ENCODE measurements at places on chromosomes 1 and 21.

GRCh38 chr1:198793714-198794113 lies 154.9 kb downstream of the PTPRC start:
- DNase-seq = no peak

- no peak for DNase-seq
These were observed 163.2 kb downstream of the CAMTA1 start for GRCh38 chr1:6948416-6948815.

GRCh38 chr1:54105736-54106269 lies 47.0 kb downstream of the CDCP2 start:
- no peak for DNase-seq

DNA sequence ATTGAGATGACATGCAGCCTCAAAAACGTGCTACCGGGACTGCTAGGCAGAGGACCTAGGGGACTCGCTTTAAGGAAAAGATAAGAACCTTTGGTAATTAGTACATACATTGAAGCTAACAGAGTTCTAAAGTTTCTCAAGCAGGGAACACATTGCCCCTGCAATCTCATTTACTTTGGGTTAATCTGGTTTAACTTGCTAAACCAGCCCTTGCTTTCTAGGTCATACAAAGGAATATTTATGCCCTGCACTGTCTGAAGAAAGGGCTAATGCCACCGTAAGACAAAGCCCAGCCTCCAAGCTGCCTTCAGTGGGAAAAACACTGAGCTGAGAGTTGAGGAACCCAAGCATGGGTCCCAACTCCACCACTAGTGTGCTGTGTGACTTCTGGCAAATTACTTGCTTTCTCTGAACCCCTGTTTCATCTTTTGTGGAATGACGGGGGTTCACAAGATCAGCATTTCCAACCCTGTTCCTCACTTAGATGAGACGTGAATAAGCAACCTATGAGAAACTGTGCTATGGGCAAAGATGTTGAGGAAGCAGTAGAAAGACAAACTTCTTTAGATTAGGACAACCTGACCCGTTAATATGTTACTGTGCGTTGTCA lies 66.3 kb downstream of the VWA5B1 start:
- no peak for DNase-seq

GRCh38 chr1:21268281-21269239 lies 21.7 kb downstream of the ECE1 start:
- DNase-seq = no peak

- DNase-seq = no peak
These were observed 12.5 kb upstream of the EFHD2 start for GRCh38 chr1:15397236-15397635.

- DNase-seq = no peak
These were observed 185.5 kb downstream of the ZNF281 start for GRCh38 chr1:200224315-200224714.

- DNase-seq = no peak
These were observed 25.4 kb upstream of the SMIM12 start for GRCh38 chr1:34884961-34885360.

DNA sequence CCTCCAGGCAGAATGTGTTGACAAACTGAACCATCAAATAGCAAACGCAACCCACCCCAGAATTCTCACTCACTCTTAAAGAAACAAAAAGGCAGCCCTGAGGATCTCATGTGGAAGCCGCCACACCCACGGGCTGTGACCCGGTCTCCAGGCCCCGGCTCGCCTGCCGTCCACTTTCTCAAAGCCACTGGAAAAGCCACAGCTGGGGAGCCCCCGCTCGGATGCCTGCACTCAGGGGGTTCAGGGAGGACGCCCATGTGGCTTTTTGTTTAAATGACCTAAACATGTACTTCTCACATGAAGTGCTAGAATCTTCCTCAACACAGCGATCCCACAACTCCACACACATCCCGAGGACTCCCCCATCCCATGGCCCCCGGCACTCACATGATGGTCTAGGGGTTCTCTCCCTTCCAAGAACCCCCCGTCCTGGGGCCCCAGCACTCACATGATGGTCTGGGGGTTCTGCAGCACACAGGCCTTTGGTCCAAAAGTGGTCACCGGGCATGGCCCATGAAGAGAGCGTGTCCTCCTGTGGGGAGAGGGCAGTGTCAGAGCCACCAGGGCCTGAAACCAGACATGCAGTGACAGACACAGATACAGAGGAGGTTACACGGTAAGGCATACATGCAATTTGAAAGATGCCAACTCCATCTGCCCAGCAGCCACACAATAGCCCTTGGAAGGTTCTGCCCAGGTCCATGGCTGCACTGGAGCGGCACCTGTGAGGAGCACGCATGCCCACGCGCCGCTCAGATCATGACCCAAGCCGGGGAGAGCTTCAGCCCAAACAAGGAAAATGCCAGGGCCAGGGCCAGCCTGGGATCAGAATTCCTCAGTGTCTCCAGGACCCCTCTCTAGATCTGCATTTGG lies 16.5 kb downstream of the NADK start:
- DNase-seq = no peak

DNA sequence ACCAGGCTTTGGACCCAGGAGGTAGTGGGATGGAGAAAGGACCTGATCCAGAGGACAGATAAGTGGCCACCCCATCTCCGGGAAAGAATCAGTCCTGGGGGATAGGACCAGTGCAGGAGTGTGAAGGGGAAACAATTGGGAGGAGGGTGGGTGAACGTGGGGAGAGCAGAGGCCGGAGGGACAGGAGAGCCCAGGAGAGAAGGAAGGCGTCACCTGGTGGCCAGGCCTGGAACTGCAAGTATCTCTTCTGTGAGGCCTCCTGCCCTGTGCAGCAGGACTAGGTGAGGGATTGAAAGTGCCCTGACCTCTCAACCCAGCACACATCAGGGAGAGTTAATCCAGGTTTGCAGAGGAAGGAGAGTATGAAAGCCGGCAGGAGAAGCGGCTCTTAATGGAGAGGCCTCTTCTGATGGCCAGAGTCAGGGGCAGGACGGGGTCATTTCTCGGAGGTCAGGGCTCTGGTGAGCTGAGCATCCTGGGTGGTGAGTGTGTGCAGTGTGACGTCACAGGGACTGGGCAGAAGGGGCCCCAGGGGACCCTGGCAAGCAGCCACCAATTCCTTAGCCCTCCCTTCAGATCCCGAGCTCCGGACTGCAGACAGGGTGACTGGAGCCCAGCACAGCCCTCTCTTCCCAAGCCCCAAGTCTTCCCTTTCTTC lies 9.2 kb upstream of the LAD1 start:
- DNase-seq = peak; percentile 66

DNA sequence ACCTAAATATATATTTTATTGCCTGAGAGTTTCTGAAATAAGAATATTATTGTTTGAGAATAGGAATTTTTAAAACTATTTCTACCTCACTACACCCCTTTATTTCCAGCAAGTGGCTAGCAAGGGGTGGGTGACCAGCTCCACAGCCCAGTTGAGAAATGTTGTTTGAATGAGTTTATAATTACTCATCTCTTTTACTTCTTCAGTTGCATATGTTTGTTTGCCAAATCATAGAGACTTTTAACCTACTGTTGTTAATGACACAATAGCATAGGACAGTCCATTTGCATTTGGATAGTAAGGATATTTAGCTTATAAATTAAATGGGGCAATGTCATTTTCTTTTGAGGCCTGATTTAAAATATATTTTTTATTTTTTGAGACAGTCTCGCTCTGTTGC lies 127.8 kb downstream of the NRDC start:
- DNase-seq = no peak

- DNase-seq = no peak
These were observed 4.2 kb downstream of the RD3 start for GRCh38 chr1:211487672-211488208.

DNA sequence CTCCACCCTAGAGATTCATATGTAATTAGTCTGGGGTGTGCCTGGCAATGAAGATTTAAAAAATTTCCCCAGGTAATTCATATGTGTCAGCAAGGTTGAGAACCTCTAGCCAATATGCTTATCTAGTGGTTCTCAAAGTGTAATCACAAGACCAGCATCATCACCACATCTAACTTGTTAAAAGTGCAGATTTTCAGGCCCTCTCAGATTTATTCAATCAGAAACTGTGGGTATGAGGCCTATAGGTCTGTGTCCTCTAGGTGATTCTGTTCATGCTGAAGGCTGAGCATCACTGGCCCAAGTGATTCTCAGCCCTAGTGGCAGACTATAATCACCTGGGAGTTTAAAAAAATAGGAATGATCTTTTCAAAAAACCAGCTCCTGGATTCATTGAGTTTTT lies 75.9 kb downstream of the SWT1 start:
- DNase-seq = no peak

- no peak for DNase-seq
These were observed 47.8 kb downstream of the PRRX1 start for GRCh38 chr1:170711682-170712081.

GRCh38 chr1:58412071-58412580 lies 134.4 kb downstream of the OMA1 start:
- no peak for DNase-seq

GRCh38 chr1:214416858-214417257 lies 134.5 kb downstream of the PTPN14 start:
- DNase-seq = no peak

GRCh38 chr1:106554294-106554693 lies 502.2 kb upstream of the PRMT6 start:
- no peak for DNase-seq

DNA sequence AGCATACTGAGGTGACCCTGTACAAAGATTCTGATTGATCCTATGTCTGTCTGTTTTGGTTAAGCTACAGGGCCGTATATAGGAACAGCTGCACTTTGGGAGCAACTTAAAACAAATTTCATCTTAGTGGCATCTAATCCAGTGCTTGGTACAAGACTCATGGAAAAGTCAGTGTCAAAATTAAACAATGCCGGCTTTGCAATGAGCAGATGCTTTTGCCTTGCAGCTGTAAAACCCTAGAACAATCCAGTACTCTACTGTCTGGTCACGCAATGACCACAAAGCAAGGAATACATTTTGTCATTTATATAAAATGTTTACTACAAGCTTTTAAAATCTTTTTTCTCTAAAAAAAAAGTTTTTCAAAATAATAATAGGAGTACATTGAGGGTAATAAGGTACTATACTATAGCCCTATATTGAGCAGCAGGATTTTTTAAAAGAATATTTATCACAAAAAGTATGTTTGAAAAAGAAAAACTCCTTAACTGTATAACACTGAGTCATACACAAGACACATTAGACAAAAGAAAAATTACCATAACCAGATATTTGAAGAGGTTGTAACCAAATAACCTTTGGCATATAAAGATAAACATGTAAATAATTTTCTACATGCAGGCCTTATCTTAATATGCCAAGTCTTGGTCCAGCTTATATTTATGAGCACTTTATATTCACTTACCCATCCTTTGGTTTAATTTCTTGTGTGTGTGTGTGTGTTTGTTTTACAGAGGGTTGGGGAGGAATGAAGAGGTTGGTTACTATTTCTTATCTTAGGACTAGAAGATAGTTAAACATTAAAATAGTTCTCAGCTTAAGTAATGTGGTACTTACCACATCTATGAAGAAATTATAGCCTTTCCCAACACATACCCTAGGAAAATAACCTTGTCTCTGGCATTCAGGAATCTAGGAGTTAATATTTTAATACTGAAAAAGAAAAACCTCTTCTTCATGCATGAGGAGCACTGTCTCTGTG lies 262.3 kb downstream of the FAF1 start:
- DNase-seq = peak; percentile 32

DNA sequence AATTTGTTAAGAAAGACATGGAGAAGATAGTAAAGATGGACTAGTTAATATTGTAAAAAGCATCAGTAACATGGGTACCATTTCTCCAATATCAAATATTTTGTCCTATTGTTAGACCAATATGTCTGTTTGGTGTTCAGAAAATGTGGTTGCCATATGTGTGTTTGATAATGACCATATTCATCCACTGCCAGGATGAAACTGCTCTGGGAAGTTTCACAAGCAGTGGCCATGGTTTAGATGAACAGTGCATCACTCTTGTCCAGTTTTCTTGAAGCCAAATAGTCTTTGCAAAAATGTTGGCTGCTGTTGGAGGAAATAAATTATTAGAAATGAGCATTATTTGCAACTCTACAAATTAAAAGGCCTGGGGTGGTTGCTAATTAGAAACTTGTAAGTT lies 333.8 kb downstream of the NUF2 start:
- no peak for DNase-seq

DNA sequence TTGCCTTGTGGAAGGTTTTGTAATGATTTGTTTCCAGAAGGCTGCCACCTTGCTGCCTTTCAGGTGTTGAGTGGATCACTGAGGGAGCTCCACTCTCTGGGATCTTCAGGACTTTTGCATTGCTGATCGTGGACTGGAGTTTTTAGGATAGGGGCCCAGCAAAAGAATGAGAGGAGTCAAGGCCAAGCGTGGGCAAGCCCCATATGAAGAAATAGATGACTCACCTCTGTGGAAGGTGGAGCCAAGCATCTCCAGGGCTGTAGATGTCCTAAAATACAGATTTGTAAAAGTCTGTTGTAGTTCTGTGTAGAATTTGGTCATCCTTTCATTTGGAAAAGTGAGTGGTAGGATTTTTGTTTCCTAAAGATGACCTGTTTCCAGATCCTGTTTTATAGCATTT lies 67.0 kb downstream of the ST3GAL3 start:
- no peak for DNase-seq

DNA sequence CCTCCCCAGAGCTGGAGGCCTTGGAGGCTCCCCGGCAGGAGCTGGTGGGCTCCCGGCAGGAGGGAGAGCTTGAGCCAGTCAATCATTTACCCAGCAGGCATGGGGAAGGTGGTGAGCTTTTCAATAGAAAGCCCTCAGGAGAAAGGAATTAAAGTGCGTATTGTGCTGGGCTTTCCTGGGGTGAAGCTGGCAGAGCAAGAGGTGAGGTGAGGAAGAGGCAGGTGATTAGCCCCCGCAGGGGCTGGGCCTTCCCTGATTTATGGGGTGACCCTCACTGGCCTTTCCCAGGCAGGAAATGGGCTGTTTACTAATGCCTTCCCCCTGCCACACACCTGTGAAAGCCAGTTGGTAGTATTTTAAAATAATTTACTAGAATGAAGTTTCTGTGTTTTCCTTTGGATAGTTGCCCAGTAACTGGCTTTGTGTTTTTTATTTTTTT lies 25.8 kb downstream of the CLDN14 start:
- DNase-seq = no peak

DNA sequence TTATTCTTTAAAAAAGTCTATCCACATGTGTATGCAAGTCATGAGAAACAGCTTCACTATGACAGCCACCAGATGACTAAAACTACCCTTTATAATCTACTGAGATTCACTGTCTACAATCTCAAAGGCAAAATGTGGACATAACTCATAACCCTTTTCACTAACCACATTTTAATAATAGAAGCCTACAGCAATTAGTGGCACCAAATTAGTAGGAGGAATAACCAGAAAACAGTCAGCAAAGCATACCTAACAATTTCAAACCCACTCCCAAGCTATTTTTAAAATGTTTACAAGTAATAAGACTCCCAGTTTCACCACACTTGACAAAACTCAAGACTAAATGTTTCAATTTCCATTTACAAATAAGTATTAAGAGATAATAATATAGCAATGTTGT lies 442.9 kb downstream of the PTPRC start:
- no peak for DNase-seq

GRCh38 chr1:175297291-175297690 lies 104.7 kb upstream of the KIAA0040 start:
- DNase-seq = no peak

Measured in anterior cingulate cortex (tissue), 58 donors.